Activated naive CD4-positive, alpha-beta T cell treated with anti-CD3 and anti-CD28 coated beads for 36 hours (primary cell): ENCODE measurements at places on chromosomes 16 and 17.

DNA sequence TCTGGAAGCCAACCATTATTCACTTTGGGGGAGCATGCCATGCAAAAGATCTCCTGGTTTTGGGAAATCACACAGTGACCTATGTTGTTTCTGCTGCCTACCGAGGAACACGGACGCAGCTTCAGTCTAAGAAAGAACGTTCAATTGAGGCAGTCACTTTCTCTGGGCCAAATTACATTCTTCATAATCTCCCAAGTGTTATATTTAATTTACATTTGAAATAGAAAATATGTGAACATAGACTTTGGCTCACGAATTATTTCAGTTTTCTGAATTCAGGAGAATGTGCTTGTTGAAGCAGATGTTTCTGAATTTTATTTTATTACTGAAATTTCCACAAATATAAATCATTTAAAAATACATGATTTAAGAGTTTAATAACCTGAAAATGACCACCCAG is 93.6 kb upstream of the KCNJ16 start:
- H3K4me1 ChIP-seq: no peaks in the 10 kb centered on the region
- no peak overlapping the region for H3K4me3 ChIP-seq
- DNase-seq: no peak
- no peaks in the 10 kb centered on the region for H3K36me3 ChIP-seq
- no peak overlapping the region for H3K27ac ChIP-seq

GRCh38 chr16:81816793-81817210 is 37.7 kb downstream of the PLCG2 start:
- no peaks in the 10 kb centered on the region for H3K27me3 ChIP-seq
- H3K4me1 ChIP-seq: no peaks in the 10 kb centered on the region
- no peak for DNase-seq
- no peak overlapping the region for H3K27ac ChIP-seq
- H3K36me3 ChIP-seq: no peaks in the 10 kb centered on the region

- no peaks in the 10 kb centered on the region for H3K27me3 ChIP-seq
- no peak overlapping the region for H3K4me3 ChIP-seq
- DNase-seq: peak; percentile 59
These were observed 52.0 kb downstream of the CBFA2T3 start for GRCh38 chr16:88924834-88925539.

GRCh38 chr17:49200423-49201083 is 9.8 kb downstream of the GNGT2 start:
- no peak overlapping the region for H3K4me3 ChIP-seq
- no peak overlapping the region for H3K27ac ChIP-seq
- DNase-seq: no peak
- H3K4me1 ChIP-seq: peaks cover 5% of the 10 kb centered on the region
- no peaks in the 10 kb centered on the region for H3K27me3 ChIP-seq

DNA sequence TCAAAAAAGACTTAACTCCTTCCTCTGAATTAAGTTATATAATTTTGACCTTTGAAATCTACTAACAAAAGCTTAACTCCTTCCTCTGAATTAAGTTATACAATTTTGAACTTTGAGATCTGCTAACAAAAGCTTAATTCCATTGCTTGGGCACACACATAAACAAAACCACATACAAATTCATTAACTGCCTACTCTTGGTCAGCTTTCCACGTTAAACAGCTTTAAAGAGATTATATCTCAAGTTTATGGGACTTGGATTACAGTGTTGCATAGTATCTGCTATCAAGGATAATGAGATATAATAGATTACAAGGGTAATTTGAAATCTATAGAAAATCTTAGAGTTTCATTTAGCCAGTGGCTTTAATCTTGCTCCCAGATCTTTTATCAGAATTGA is 23.5 kb downstream of the COX10 start:
- H3K4me3 ChIP-seq: no peak overlapping the region
- no peak overlapping the region for H3K27ac ChIP-seq
- no peaks in the 10 kb centered on the region for H3K27me3 ChIP-seq
- H3K36me3 ChIP-seq: peaks cover 12% of the 10 kb centered on the region

- H3K27me3 ChIP-seq: no peaks in the 10 kb centered on the region
- DNase-seq: no peak
- H3K4me3 ChIP-seq: no peak overlapping the region
- H3K36me3 ChIP-seq: peaks cover 6% of the 10 kb centered on the region
- no peaks in the 10 kb centered on the region for H3K4me1 ChIP-seq
- no peak overlapping the region for H3K27ac ChIP-seq
These were observed 19.8 kb downstream of the TMEM94 start for GRCh38 chr17:75476271-75476671.

DNA sequence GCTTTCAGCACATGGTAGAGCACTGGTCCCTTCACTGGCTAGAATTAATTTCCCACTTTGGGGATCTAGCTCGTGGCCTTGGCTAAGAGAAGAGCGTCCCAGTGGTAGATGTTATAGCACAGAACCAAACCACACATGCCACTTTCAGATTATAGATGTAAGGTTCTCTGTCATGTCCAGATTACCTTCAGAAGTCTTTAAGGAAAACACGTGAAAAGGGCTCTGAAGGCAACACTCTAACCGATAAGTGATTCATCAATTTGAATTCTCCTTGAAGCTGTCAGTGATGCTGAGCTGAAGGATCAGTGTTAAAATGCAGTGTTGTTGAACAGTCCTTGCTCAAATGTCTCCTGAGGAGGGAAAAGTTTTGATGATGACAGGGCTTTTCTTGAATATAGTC is 43.5 kb upstream of the VPS4A start:
- no peaks in the 10 kb centered on the region for H3K36me3 ChIP-seq
- no peak overlapping the region for H3K27ac ChIP-seq
- H3K27me3 ChIP-seq: no peaks in the 10 kb centered on the region
- DNase-seq: no peak
- no peak overlapping the region for H3K4me3 ChIP-seq

DNA sequence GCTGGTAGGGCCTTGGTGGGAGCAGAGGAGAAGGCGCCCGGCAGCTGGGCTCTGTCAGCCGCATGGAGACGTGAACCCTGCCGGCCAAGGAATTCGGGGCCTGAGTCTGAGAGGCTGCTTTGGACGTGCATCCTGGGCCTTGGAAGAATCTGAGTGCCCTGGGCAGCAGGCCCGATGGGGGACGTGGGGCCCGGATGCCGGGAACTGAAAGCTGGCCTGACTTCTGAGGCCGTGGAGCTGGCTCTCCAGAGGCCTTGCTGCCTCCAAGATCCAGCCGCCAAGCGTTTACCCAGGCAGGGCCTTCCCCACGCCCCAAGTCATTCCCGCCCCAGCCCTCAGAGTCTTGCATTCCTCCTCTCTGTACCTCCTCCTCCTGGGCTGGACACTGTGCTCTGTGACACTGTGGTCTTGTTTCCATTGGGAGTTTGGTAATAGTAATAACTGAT is 37.2 kb downstream of the NKD1 start:
- DNase-seq: no peak
- no peak overlapping the region for H3K27ac ChIP-seq
- no peaks in the 10 kb centered on the region for H3K27me3 ChIP-seq
- no peaks in the 10 kb centered on the region for H3K36me3 ChIP-seq
- H3K4me1 ChIP-seq: peaks cover 34% of the 10 kb centered on the region
- H3K4me3 ChIP-seq: no peak overlapping the region

DNA sequence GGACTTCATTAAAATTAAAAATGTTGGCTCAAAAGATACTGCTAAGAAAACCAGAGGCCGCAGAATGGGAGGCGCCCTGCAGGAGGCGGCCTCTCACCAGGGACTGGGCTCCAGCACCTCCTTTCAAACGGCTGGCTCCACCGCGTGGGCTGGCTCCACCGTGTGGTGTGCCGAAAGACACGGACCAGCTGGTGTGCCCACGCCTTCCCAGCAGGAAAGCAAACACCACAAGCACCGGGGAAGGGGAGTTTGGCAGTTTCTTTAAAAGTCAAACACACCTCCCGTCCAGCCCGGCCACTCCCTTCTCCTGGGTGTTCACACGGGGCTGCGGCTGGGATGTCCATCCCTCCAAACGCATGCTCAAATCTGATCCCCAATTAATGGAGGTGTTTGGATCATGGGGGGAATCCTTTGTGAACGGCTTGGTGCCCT is 13.9 kb downstream of the HAGH start:
- no peak overlapping the region for H3K27ac ChIP-seq
- peaks cover 10% of the 10 kb centered on the region for H3K4me1 ChIP-seq
- H3K27me3 ChIP-seq: no peaks in the 10 kb centered on the region
- no peak overlapping the region for H3K4me3 ChIP-seq
- H3K36me3 ChIP-seq: no peaks in the 10 kb centered on the region

DNA sequence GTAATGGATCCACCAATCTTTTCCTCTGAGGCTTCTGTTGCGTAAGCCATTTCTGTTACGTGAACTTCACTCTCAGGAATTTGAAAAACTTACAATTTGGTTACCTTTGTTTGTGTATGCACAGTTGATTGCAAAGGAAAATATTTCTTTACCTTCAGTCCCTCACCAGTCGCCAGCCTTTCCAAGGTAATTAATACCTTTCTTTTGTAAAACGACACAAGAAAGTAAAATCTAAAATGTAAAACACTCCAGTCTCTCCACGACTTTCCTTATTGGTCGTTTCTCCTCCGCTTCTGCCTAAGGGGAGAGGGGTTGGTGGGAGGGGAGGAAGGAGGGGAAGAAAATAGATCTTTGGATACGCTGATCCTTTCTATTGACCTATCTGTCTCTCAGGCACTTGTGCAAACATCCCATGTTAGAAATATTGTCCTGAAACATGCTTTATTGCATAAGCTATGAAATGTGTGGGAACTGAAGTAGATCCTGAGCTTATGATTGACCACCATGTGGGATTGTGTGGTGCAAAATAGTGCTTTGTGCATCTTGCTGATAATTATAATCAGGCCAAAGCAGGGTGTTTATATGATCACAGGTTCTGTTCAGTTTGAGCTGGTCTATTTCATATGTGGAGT is 32.4 kb upstream of the EFCAB13 start:
- no peak overlapping the region for H3K27ac ChIP-seq
- H3K4me3 ChIP-seq: no peak overlapping the region
- H3K27me3 ChIP-seq: no peaks in the 10 kb centered on the region
- H3K4me1 ChIP-seq: no peaks in the 10 kb centered on the region
- no peaks in the 10 kb centered on the region for H3K36me3 ChIP-seq
- no peak for DNase-seq

GRCh38 chr17:82031303-82031884 is at the start of gene RAC3:
Gene RAC3 (plus strand): TSS chr17:82031678. CDS start chr17:82031762, 84 bp downstream.
- H3K27me3 ChIP-seq: no peaks in the 10 kb centered on the region
- DNase-seq: no peak
- H3K4me3 ChIP-seq: peak within 1 kb of the TSS; percentile 76
- H3K27ac ChIP-seq: no peak within 1 kb of the TSS
- peaks cover 13% of the 10 kb centered on the region for H3K4me1 ChIP-seq
